ENCODE measurements at places on chromosomes 7 and 10.

DNA sequence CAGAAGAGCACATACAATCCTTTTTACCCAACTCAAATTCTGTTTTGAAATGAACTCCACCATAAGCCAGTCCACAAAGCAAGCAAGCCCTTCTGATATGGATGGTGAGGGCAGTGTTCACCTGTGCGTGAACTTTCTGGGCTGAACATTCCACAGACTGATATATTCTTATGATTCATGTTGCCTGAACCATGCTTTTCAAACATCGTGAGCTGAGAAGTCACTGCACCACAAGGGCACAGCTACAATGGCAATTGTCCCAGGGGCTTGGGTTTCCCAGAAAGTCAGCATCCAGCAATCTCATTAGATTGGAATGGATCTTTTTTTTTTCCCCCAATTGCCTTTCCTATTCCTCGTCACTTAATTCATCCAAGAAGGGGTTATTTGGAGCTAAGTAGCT, 86.9 kb upstream of the ZNF438 start:
- no peak for DNase-seq

DNA sequence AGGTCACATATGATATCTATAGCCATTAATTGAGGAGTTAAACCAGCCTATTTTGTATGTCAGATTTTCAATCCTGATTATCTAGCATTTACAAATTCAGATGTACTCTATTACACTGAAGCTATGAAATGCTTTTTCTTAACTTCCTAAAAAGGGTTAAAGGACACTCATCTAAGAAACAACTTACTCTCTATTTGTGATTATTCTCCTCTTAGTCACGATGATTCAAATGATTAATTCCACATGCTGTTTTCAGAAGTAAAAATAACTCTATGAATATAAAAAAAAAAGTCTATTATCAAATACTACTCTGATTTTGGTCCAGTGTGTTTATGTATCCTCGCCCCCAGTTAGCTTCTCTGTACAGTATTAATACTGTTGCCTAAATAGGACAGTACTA, 1199.9 kb downstream of the GATA3 start:
- no peak for DNase-seq

DNA sequence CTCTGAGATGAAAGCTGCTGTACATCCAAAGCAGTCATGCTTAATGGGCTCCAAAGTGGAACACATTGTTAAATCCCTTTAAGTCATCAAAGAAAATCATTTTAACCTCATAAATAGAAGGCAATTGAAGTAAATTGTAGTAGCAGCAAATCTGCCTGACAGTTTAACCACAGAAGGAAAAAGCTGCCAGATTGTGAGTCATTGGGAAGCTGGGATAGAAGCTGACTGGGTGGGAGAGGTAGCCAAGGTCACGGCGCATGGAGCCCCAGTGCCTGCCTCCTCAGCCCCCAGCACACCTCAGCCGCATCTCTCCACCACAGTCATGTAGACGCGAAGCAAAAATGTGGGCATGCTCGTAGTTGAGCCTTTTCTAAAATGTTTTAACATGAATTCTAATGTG, 44.0 kb downstream of the TARP start:
- no peak for DNase-seq

DNA sequence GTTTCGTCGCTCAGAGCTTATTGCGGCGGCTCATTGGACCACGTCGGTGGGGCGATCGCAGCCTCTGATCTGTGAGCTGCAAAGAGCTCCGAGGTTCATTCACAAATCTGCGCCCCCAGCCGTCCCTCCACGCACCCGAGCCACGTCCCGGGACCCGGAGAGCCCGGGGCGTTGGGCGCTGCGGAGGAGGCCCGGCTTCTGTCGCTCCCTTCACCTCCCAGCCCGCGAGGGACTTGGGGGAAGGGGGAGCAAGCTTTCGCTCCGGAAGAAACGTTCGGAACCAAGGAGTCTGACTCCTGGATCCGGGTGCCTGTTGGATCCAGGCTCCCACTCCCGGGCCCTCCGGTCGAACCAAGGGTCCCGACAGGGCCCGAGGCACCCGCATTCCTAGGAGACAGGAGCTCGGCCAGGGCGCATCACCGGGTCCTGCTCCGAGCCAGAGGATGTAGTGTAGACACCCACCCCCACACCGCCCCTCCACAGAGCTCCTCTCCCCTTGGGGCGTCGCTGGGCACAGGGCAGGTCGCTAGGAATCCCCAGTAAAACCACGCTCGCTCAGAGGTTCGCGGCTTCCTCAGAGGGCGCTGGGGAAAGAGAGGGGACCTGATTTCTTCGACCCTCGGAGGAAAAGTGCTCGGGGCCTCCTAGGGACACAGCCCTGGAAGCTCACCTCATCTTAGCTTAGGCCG, 7.9 kb upstream of the EN2 start:
- DNase-seq: no peak

- DNase-seq: no peak
These were observed 17.5 kb downstream of the ACTA2 start for GRCh38 chr10:88934900-88935672.

GRCh38 chr10:17037910-17038309, 91.7 kb downstream of the CUBN start:
- DNase-seq: no peak

GRCh38 chr10:26624006-26624405, 73.5 kb upstream of the PDSS1 start:
- DNase-seq: no peak

All from cortex of kidney (tissue), 1 donor.